ENCODE measurements at places on chromosomes 1 and 21.

- no peak for DNase-seq
These were observed 67.7 kb downstream of the GDAP2 start for GRCh38 chr1:117861694-117862093.

GRCh38 chr1:202234331-202235002 is 40.9 kb downstream of the LGR6 start:
- DNase-seq, result no peak

DNA sequence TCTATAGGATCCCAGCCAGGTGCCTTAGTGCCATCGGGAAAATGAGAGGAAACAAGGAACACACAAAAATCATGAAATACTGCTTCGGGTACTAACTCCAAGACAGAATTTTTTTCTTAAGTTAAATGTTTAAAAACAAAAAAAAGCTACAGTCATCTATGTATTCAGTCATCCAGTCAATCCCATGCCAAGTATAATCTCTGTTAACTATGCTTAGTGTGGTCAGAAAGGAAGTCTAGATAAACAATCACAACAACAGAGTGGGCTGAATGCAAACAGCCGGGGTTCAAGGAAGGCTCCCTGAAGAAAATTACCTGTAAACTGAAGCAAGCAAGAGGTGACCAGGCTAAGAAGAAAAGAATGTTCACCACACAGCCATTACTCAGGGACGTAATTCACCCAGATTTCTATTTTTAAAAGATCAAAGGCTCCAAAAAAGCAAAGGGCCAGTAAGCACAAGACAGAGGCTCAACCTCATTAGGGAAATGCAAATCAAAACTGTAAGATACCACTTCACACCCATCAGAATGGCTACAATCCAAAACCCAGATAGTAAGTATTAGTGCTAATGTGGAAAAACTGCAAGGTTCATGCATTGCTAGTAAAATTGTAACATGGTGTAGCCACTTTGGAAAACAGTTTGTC is 53.0 kb downstream of the RERE start:
- no peak for DNase-seq

- no peak for DNase-seq
These were observed 22.0 kb upstream of the ACBD6 start for GRCh38 chr1:180524160-180524914.

- DNase-seq, result no peak
These were observed 28.8 kb downstream of the KRTAP21-3 start for GRCh38 chr21:30689822-30690221.

- DNase-seq, result peak; percentile 19
These were observed 41.4 kb downstream of the RNF115 start for GRCh38 chr1:145782272-145783099.

- no peak for DNase-seq
These were observed 97.2 kb downstream of the LAMC2 start for GRCh38 chr1:183283286-183283685.

GRCh38 chr1:219293410-219293809 is 119.7 kb downstream of the LYPLAL1 start:
- no peak for DNase-seq

DNA sequence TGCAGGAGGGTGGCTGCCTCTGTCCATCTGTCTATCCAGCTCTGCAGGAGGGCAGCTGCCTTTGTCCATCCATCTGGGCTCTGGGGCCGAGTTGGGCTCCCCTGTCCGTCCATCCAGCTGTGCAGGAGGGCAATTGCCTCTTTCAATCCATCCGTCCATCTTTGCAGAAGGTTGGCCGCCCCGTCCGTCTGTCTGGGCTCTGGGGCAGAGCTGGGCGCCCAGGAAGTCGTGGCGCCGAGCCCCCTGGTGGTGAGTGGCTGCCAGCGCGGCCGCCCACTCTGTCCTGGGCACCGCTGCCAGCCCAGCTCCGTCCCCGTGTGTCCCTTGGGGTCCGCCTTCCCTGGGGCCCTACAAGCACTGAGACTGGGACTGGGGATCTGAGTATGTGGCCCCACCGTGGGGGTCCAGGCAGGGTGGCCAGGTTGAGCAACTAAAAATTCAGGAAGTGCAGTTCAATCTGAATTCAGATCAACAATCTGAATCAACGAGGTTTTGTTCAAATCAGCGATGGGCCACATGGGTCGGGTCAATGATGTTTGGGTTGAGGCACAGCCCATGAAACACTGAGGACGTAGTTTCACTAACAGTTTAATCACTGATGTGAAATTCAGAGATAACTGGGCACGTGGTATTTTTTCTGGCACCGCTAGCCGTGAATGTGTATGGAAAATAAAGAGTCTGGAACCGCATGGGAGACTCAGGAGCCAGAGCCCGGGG is 99.1 kb upstream of the ACTRT2 start:
- no peak for DNase-seq

DNA sequence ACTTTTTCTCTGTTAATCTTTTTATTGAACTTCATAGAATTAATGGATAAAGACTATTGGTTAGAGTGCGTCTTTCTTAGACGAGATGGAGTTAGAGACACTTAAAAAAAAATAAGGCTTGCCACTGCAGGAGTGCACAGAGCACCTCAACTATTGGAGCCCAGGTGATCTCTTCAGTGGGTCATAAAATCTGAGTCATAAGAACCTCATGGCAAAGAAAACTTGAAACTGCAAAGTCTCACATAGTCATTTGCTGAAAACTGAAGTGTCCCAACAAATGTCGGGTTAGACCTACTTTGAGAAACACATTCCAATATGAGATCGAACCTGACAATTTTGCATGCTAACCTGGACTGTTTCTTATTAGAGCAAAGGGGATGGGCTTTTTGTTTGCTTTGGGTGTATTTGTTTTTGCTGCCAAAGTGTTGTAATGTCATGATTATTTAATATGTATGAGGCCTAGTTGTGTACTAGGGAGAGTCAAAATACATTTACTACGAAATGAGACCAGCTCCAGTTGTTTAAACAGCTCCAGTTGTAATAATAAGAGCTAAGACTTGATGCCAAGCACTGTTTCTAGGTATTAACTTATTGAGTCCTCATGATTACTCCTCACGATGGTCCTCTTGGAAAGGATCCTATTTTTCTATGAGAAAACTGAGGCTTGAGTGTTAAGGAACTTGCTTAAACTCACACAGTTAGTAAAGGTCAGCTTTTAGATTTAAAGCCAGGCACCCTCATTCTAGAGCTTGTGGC is 65.1 kb downstream of the DDR2 start:
- no peak for DNase-seq

GRCh38 chr1:36295390-36295789 is 10.8 kb upstream of the SH3D21 start:
- DNase-seq, result no peak
